ENCODE measurements at places on chromosomes 7 and 10.
A peak's percentile ranks its signal among the peaks of the same experiment; 100 is the strongest.

GRCh38 chr7:45031829-45032228 is 31.8 kb downstream of the CCM2 start:
- peak; percentile 42 for DNase-seq

GRCh38 chr10:100372415-100373297 is 25.6 kb downstream of the SCD start:
- DNase-seq: no peak

DNA sequence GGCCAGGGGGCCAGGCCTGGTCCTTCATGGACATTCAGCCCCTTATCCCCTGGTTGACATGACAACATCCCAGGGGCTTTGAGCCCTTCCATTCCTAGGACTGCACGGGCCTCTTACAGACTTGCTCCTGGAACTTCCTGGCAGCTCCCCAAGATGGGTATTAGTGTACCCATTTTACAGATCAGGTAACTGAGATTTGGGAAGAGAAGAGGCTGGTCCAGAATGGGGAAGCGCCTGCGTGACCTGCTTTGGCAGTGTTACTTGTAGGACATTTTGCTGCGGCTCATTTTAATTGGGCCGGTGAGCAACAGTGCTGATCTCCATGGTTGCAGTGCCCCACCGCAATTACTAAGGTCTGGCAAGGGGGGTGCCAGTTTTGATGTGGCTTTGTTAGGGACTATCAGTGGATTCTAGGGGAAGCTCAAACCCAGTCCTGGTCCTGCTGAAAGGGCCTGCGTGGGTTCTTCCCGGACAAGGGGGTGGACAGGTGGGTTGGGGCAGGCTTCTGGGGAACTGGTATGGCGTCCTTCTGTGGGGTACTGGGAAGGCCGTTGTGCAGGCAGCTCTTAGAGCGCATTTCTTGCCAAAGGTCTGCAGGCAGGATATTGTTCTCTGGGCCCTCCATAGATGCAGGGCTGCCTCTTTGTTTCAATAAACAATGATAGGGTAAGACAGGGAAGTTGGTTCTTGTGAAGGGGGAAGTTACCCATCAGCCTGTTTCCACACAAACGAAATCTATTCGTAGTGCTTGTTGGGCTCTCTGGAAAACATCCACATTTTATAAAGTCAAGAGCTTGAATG is 137.6 kb downstream of the RGS10 start:
- DNase-seq: no peak

- DNase-seq: no peak
These were observed 18.1 kb upstream of the KCND2 start for GRCh38 chr7:120254845-120255244.
